ENCODE measurements at places on chromosomes 12 and 14.

DNA sequence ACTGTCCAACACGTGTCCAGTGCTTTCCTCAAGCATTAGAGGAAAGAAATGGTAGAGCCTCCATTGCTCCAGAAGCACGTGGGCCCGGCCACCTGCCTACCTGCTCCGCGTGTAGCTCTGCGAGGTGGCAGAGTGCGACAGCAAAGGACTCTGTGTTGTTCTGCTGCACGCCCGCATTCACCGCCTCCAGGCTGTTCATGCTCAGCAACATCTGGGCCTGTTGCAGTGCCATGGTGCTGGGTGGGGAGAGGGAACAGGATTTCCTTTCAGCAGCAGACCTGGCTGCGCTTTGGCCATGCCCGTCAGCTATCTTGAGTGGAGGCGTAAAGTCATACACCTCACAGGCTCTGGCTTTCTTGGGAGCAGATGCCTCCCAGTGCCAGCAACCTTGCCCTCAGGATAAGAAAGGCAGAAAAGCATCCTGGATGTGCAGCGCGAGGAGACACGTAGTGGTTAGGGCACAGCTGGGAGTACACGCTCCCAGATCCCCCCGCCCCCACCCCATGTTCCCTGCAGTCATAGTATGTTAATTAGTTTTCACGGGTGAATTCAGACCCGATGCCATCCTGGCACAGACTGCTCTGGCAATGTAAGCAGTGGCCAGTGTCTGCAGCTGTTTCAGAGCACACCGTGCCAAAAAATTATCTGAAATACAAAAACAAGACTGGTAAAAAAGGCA lies 25.1 kb downstream of the ANAPC5 start:
- no peak for DNase-seq

DNA sequence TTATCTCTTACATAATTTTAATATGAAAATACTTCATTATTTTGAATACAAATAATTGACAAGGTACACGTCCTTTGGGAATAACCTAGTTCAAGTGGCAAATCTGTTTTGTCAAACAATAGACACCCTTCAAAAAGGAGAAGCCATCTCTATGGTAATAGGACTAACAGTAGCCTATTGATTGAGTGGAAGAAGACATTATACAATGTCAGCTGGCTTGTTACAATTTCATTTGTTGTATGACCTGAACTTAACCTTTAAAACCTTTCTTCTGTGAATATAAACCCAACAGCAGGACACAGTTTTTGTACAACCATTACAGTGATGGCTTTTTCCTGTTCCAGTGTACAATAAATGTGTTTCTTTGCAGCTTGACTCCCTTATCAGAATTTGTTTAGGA lies 8.1 kb downstream of the TMEM260 start:
- DNase-seq: no peak

- no peak for DNase-seq
Observed at GRCh38 chr12:57096748-57097553, 8.0 kb downstream of the NAB2 start.

GRCh38 chr12:104852896-104853295 lies 105.2 kb downstream of the SLC41A2 start:
- no peak for DNase-seq

DNA sequence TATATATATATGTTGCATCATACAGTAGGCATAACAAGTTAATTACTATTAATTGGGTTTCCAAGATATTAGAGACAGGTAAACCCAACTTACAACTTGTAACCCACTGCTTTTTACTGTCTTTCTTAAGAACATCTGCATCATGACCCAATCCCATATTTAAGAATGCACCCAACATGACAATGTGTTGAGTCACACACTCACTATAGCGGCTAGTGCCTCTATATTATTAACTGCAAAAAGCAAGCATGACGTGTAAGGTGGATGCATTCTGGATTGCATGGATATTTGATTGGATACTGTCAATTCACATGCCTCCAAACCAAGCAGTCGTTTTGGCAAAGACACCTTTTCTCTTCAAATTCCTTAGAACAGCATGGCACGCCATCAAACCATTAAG lies 68.2 kb downstream of the KSR2 start:
- DNase-seq: no peak

DNA sequence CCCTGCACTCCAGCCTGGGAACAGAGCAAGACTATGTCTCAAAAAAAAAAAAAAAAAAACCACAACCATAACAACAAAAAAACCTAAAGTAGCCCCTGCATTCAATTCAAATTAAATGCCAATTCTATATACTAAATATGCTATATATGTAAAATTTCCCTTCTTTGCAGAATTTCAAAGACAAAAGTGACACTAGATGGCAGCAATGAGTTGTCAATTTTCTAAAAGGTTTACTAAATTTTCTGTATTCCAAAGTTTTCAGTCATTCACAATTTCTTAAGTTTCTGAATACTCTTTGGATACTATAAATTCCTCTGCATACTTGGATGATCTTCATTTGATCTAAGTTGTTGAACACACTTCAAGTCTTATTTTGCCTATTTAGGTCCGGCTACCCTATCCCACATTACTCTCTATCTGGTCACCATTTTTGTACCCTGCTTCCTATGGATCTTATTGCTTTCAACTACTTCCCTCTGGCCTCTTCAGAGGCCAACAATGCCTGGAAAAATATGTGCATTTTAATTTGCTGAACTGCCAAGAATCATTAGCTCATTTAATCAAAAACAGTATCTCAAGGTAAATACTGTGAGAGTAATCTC lies 27.9 kb downstream of the HNRNPC start:
- no peak for DNase-seq

- DNase-seq: no peak
Observed at GRCh38 chr12:51059086-51059485, 11.0 kb downstream of the LETMD1 start.

DNA sequence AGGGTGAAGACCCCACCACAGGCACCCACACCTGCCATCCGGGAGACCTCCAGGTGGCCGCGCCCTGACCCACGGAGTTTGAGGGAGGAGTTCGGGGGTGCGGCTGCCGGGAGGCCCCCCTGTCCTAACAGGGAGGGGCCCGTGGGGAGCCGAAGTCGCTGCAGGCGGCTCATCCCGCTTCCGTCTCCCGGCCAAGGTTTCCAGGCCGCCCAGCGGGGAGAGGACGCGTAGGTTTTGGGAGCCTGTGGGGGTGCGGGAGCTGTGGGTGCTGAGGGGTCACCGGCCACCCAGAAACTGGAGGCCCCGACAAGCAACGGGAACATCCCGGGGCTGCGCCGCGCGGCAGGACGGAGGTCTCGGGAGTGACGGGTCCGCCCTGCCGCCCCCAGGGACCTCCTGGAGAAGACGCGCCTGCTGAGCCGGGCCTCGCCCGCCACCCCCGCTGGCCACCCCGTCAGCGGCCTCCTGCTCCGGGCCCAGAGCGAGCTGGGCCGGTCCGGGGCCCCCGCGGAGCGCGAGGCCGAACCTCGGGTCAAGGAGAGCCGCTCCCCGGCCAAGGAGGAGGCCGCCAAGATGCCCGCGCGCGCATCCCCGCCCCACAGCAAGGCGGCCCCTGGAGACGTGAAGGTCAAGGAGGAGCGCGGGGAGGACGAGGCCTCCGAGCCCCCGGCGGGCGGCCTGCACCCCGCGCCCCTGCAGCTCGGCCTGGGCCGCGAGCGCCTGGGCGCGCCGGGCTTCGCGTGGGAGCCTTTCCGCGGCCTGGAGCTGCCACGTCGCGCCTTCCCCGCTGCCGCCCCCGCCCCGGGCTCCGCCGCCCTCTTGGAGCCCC lies 27.6 kb downstream of the LRCOL1 start:
- no peak for DNase-seq

GRCh38 chr12:132610051-132610759 lies at the start of gene LRCOL1:
LRCOL1 (minus strand) TSS chr12:132610582; CDS start chr12:132606251, 4,331 bp downstream.
- no peak for DNase-seq

DNA sequence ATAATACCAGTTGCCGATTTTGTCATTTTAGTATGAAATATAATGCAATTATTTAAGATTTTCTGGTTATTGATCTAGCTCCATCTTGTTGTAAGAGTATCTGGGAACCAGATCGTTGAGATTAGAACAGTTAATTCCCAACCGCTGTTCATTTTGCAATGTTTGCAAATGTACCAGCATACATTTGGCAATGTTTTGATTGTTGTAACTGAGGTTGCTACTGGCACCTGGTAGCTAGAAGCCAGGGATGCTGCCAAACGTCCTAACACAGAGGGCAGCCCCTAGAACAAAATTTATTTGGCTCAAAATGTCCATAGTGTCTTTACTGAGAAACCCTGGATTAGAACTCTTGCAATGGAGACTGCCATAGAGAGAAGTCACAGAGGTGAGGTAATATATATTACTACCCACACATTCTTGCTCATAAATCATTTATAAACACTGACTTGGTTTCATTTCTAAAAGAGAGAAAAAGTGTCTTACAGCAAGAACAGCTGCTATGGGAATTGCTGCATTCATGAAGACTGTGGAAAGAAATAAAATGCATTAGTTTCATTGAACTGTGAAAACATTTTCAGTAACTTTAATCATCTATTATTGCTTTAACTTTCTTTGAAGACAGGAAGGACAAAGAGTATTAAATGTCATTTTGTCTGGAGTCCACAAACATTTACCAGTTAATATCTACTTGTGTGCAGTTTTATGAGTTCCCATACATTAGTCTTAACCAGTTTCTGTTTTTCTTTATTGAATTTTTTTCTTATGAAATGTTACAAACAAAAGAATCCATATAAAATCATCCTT lies 46.2 kb downstream of the ABCC9 start:
- DNase-seq: no peak

Measured in stimulated activated CD4-positive, alpha-beta T cell treated with anti-CD3 and anti-CD28 coated beads, Interleukin-12 subunit alpha, Interleukin-12 subunit beta, amount 100 ng/mL, for 24 hours (primary cell).